ENCODE measurements at places on chromosomes 1 and 21.

- DNase-seq = no peak
These were observed 76.3 kb downstream of the XCL2 start for GRCh38 chr1:168467452-168467851.

- no peak for DNase-seq
These were observed 27.7 kb downstream of the RPL5 start for GRCh38 chr1:92859400-92860039.

- DNase-seq = no peak
These were observed 708 bp upstream of the RBBP5 start for GRCh38 chr1:205122489-205122882.

DNA sequence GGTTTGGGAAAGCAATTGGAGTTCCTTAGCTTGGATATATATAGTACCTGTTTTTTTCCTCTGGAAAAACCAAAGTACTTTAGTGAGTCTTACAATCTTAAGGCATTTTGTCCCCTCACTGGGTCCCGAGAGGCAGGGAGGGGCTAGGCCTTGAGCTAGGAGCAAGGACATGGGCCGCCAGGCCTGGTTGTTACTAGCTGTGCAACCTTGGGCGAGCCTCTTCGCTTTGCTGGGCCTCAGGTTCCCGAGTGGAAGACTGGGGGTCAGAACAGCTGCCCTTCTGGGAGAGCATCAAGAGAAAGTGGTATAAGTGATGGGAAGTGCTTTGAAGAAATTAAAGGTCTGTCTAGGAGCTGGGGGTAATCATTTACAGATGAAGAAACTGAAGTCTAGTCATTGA is 553.2 kb downstream of the KIF26B start:
- DNase-seq = no peak

- no peak for DNase-seq
These were observed 130.1 kb downstream of the TGFB2 start for GRCh38 chr1:218475275-218475674.

DNA sequence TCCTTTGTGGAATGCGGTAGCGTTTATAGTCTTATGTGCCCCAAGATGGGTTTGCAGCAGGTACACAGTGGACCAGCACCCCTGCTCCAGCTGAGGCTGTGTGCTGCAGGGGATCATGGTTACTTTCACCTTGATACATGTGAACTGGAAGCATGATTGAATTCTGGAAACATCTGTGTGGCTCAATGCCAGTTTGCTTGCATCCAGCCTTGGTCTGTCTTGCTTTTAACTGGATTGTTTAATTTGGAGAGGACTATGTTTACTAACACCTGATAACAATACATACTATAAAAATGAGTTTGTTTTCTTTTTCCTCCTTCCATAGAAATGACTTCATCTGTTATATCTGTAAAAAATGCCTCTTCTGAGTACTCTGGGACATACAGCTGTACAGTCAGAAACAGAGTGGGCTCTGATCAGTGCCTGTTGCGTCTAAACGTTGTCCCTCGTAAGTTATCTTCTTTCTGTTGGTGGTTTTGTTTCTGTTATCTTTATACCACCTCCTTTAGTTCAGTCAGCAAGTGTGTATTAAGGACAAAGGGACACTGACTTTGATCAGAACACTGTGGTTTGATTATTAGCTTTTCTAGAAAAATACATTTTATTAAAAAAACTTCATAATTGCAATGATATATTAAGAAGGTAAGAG is 47.7 kb downstream of the CXADR start:
- no peak for DNase-seq

DNA sequence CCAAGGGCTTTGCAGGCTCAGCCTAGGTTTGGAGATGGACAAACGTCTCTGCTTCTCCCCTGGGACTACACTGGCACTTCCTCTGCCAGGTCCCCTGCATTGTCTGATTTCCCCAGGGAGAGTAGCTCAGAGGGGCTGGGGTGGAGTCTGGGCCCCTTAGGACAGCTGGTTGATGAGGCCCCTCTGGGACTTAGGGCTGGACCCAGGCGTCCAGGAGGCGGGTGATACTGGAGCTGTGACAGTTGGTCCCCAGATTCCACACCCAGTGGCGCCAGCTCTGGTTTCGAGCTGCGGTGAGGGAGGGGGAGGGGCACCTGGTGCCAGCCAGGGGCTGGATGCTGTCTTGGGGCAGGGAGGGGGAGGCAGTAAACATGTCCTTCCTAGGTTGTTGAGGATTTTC is 7.4 kb upstream of the MEX3A start:
- no peak for DNase-seq

- no peak for DNase-seq
These were observed 295.4 kb downstream of the AGBL4 start for GRCh38 chr1:49728377-49728776.

GRCh38 chr1:29630756-29631155 is 394.4 kb downstream of the PTPRU start:
- DNase-seq = no peak

DNA sequence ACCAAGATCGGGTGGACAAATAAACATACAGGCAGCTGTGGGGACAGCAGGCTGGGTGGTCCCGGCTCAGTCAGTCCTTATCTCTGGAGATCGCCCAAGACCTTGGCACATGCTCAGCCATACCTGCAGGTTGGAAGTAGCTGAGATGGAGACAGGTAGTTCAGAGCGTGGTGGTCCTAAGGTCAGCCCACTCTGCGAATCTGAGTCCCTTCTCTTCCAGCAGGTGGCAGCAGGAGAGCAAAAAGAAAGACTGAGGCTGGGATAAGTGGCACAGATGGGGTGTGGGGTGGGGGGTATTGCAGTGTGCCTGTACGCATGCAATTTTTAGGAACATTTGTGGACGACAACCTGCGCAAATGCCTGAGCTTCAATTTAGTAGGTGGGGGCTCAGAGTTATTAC is 104.9 kb downstream of the TENT5C start:
- no peak for DNase-seq

- peak; percentile 97 for DNase-seq
These were observed 9.3 kb downstream of the ATP1A2 start for GRCh38 chr1:160124705-160125478.

- DNase-seq = no peak
These were observed 112.1 kb downstream of the HIVEP3 start for GRCh38 chr1:41806472-41807155.

All from HCEC 1CT (cell line).